ENCODE measurements at places on chromosomes 1 and 21.

DNA sequence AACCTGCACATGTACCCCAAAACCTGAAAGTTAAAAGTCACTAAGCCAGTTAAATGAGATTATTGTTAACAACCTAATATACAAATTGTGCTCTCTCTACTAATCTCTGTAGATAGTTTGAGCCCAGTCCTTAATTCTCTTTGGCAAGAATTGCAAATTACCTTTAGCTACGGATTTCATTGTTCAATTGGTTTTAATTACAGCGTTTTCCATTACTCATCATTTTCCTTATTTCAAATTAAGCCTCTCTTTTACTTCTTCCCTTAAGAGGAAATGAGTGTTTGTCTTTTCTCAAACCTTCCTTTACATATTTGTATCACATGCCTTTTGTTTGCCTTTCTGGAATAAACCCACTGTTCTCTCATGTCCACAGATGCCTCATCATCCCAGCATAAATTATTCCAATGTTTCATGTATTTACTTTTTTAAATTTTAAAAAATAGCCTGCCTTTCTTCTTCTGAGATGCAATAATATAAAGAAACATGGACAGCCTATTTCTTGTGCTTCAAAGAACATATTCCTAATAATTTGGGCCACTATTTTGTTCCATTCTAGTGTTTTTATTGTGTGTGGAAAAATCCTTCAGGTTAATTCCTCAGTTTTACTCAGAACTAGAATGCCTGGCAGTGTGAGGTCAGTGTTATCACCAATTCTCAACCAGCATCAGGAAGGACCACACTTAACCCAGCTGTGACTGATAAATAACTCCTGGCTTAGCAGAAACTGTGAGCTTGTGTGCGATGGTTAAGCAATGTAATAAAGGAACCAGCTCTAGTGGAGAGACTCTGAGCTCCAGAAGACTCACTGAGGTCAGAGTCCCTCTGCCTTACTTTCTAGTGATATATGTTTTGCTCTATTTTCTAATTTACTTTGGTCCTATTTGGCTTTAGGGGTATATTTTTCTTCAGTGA is 600.5 kb downstream of the LTN1 start:
- no peak for DNase-seq

DNA sequence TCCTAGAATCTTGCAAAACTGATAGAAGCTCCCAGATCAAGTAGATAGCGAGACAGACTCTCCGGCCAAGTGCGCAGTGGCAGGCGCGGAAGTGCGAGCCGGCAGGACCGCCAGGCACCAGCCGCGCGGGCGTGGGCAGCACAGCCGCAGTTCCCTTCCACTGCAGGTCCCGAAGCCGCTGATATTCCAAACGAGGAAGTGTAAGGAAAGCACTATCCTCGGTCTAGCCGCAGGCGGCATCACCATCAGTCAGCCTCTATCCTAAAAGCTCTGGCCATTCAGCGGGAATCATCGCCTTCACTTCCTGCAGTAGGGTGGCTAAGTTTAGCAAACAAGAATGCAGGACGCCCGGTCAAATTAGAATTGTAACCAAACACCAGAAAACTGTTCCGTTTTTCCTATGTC is 710 bp downstream of the GLRX2 start:
- peak; percentile 67 for DNase-seq

GRCh38 chr1:197618061-197618460 is 157.2 kb downstream of the DENND1B start:
- no peak for DNase-seq

DNA sequence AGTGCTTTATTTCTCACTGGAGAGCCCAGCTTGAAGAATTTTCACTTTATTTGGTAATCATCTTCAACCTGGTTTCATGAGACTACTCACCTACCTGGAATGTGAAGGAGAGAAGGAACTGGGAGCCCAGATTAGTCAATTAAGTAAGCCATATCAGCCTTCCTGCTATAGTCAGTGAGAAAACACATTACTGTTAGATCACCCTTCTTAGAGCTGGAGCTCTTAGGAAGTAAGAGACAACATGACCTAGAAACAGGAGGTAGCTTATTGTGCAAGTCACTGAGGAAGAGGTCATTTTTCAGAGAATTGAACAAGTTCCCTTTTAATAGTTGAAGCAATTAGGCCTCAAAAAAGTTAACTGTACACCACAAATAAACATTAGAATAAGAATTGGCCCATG is 49.2 kb upstream of the TEKT2 start:
- DNase-seq = peak; percentile 19

DNA sequence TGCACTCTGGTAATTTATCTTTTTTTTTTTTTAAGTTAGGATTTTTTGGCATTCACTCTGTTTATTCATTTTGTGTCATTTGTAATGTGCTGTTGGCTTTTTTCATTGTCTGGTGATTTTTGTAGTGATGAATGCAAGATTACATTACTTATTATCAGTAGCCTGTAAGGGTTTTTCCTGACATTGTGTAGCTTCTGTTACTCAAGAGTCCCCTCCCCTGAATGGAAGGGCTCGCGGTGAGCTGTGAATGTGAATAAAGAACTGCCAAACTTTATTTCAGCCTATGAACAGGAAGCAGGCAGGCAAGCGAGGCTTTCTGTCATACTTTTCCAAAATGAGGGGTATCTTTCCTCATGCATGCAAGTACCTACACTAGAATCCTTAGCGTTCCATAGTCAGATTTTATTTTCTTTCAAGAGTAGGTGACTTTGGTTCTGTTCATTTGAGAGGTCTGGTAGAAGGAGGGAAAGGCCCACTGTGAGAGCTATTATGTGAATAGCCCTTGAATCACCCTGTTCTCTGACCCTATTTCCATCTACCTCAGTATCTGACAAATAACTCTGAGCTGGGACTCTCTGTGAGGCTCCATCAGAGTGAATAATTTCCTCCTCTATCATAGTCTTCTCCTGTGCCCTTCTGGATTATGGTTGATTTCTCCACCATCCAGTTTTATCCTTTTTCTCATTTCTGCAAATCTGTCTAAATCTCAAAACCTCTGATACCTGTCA is 114.0 kb downstream of the CD247 start:
- no peak for DNase-seq

DNA sequence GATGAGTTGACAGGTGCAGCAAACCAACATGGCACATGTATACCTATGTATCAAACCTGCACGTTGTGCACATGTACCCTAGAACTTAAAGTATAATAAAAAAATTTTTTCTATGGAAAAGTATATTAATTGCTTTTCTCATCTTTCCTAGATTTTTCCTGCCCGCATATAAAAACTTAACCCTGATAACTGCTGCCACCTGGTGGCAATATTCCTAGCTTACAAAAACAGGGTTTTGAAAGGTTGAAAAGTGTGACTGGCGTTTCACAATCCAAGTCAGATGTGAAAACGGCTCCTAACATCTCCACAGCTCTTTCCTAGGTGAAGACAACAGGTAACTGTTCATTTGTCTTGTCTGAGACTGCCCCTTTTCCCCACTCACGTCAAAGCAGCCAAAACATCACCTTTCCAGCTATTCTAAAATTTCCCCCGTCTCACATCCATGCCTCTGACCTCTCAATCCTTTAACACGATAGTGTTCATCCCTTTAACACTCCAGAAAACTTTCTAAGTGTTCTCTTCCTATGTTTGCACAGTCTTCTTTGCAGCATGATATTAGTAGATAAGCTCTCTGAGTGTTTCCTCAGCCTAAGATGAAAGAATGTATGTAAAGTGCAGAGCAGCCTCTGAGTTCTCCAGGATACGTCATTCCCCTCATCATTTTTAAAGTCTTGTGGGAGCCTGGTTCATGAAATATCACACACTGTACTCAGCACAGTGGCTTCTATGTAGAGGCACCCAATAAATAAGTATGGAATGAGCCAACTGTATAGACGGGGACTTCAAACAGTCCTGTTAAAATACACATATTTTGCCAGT is 27.5 kb downstream of the OVGP1 start:
- peak; percentile 59 for DNase-seq

GRCh38 chr1:58003059-58003458 is 543.5 kb downstream of the OMA1 start:
- DNase-seq = no peak

DNA sequence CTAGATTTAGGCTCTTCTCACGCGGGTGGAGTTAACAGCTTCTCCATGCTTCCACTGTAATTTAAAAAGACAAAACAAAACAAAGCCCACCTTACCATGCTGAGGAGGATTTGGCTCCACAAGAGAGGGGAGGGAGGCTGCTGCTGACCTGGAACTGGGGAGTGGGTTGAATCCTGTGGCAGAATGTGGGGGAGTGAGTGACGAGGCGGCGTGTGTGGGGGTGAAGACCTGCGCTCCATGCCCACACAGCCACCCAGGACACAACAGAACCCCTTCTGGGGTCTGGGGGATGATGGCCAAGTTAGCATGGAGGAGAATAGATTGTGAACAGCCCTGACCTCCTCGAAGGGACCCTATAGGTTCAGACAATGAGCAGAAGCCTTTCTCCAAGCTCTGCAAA is 44.0 kb upstream of the LRRN2 start:
- DNase-seq = no peak

DNA sequence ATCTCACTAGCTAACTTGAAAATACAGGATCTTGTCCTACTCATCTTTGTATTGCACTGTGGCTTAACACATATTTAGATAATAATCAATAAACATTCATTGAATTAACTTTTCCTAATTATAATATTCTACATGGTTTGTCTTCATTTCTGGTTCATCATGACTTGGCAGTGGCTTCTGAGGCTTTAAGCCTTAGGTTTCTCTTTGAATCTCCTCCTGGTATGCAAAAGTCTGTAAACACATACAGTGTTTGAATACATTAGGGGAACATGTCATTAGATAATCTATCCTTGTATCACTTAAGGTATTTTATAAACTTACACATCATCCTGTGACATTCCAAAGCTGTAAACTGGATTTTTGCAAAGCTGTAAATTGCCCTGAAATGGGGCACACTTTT is 20.6 kb downstream of the CTSK start:
- DNase-seq = no peak

GRCh38 chr1:60924964-60925798 is 157.2 kb upstream of the NFIA start:
- no peak for DNase-seq

Data from AG20443 (cell line).